Activated gamma-delta T cell treated with anti-CD3 and anti-CD28 coated beads, Interleukin-2, amount 50 U/mL, for 16 hours (primary cell): ENCODE measurements at places on chromosomes 5 and 9.
A peak's percentile ranks its signal among the peaks of the same experiment; 100 is the strongest.

DNA sequence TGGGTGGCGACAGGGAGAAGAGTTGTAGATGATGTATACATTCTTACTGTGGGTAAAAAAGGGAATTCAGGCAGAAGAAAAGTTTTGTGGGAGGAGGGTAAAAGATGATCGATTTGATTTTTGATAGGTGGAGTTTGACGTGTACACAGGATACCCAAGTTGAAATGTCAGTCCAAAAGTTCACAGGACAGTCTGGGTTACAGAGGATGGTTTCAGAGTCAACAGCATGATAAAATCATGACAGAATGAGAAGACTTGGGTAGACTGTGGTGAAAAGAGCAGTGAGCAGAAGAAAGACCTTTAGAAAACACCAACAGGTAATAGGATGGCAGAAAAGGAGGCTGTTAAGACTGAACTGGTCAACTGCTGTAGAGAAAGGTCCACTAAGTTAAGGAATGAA, 72.2 kb upstream of the FRRS1L start:
- DNase-seq, result no peak

- no peak for DNase-seq
Observed at GRCh38 chr5:173287086-173287485, 41.1 kb downstream of the STC2 start.

DNA sequence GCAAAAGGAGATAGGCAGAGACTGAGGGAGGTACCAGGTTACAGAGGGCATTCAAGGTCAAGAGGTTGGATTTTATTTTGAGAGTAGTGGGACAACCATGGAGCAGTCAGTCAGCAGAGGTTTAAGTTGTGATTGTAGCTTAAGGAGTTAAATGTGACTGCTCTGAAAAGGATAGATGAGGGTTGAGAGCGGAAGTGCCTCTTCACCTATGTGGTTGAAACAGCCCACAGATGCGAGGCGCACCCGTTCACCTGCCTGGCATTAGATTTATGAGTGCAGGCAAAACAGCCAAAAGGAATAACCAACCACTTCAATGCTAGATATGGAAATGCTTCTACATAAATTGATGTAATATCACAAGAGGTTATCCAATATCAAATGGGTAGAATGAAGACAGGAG, 8.4 kb downstream of the ZNF474 start:
- no peak for DNase-seq

GRCh38 chr5:154005648-154006047, 33.1 kb downstream of the FAM114A2 start:
- DNase-seq, result no peak

DNA sequence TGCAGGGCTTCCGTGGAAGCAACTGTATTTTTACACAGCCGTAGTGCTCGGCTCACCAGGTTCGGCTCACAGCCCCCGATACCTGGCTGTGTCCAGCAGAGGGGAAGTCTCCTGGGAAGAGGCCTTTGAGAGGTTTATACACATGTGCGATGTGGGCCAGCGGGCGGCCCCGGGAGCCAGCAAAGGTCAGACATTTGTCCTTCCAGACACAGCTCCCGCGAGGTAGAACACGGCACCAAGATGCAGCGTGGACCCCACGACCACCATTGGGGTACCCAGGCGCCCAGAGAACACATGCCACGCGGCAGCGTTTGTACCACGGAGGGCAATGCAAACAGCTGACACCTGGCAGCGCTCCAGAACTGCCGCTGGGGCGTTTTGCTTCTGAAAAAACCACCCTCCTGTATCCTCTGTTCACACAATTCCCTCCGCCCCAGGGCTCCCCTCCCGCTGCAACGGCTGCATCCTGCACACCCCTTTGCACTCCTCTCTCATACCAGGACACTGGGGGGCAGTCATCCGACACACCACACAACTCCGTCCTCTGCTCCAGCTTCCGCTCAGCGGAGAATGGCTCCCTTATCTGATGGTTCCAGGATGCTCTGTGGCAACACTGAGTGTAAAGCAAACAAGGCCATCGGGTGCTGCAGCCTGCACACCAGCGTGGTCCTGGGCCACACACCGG, 235.3 kb downstream of the SYK start:
- DNase-seq, result peak; percentile 43

GRCh38 chr5:98605426-98605825, 168.0 kb upstream of the RGMB start:
- no peak for DNase-seq

DNA sequence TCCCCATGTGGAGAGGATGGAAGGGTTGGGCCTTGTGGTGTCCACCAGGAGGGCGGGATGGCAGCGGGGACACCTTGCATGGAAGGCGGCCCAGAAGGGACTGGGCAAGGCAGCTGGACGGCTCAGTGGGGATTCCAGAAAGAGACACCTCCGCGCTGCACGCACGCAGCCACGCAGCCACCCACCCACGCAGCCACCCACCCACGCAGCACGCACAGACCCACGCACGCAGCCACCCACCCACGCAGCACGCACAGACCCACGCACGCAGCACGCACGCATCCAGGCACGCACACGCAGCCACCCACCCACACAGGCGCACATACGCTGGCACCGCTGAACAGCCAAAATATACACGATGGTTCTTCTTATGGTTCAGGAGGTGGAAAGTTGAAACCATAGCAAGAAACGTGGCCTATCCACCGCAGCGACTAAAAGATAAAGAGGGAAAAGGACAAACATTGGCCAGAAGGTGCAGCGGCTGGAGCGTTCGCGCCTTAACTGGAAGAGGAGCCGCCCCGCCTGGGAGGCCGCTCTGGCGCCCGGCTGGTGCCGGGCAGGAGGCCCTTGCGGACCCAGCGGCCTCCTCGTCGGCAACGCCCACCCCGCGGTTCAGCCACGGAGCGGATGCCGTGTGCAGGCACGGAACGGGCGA, 22.2 kb upstream of the EXOC3 start:
- DNase-seq, result no peak

- DNase-seq, result no peak
Observed at GRCh38 chr9:19471737-19472648, 63.2 kb downstream of the ACER2 start.

- DNase-seq, result no peak
Observed at GRCh38 chr5:6692906-6693305, 20.3 kb upstream of the TENT4A start.

DNA sequence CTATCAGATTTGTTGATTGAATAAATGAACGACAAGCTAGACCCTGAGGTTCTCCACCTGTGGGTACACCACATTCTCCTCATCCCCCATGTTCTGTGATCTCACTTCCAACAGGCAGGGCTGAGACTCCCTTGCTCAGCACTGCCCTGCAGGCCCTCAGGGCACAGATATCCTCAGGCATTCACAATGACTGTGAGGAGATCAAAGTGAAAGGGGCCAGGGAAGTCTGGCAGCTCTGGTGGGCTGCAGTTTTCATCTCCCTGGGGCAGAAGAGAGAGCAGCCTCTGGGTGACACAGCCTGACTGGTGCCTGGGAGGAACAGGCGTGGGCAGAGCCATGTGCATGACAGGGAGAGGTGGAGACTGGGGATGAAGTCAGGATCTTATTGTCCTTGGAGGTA, 142.4 kb upstream of the C9orf72 start:
- no peak for DNase-seq

GRCh38 chr5:1392801-1393565, 48.1 kb upstream of the CLPTM1L start:
- no peak for DNase-seq

GRCh38 chr9:122477826-122478225, at the start of gene OR1J1:
OR1J1 (minus strand) TSS chr9:122477926; CDS start chr9:122477926, 0 bp downstream.
- DNase-seq, result no peak

GRCh38 chr9:99752417-99753109, 69.1 kb upstream of the NR4A3 start:
- DNase-seq, result no peak

DNA sequence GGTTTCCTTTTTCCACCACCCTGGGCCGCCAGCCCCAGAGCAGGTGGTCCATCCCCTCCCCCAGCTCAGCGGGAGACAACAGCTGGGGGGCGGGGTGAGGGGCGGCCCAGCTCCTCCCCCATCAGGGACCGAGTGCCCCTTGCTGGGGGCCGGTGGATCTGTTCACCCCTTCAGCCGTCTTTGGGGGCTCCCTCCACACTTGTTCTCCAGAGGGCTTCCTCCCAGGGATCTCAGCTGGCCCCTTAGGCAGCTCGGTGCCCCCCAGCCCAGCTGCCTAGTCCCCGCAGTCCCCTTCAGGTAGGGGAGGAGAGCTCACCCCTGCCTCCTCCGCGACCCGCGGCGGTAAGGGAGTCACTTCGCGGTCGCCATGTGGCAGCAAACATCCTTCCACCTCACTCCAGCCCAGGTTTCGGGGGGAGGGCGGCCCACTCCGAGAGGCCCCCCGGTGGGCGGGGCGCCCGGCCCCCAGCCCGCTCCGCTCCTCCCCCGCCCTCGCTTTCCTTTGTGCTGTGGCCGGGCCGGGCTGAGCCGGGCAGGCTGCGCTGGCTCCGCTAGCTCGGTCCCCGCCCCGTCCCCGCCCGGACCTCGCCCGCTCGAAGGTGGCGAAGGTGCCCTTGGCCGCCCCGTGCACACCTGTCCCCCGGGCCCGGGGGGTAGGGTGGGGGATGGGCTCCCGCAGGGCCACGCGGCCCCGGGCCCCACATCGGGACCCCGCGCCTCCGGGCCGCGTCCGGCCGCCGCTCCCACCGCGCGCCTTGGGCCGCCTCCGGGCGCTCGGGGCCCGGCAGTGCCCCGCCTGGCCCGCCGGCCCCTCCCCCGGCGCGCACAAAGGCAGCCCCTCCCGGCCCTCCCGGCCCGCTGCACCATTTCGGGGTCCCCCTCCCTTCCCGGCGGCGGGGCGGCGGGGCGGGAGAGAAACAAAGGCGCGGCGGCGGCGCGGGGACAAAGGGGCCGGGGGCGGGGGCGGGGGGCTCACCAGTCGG, 683 bp downstream of the DBN1 start:
- peak; percentile 71 for DNase-seq

- DNase-seq, result no peak
Observed at GRCh38 chr9:98706651-98707165, 2.0 kb downstream of the GABBR2 start.

DNA sequence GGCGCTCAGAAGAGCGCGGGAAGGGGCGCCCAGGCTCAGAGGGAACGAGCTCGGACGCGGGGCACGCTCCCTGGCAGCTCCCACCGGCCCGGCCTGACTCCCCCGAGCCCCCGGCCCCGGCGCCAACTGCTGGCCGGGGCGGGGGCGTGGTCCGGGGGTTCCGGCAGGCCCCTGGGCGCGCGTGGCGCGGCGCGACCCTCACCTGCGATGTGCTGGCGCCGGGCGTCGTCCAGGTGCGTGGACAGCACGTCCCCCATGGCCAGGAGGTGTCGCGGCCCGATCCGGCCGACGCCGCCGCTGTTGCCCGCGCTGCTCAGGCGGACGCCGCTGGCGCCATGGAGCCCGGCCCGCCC, 43.5 kb upstream of the STXBP1 start:
- no peak for DNase-seq

- DNase-seq, result no peak
Observed at GRCh38 chr5:81893961-81894360, 77.9 kb upstream of the ATG10 start.

DNA sequence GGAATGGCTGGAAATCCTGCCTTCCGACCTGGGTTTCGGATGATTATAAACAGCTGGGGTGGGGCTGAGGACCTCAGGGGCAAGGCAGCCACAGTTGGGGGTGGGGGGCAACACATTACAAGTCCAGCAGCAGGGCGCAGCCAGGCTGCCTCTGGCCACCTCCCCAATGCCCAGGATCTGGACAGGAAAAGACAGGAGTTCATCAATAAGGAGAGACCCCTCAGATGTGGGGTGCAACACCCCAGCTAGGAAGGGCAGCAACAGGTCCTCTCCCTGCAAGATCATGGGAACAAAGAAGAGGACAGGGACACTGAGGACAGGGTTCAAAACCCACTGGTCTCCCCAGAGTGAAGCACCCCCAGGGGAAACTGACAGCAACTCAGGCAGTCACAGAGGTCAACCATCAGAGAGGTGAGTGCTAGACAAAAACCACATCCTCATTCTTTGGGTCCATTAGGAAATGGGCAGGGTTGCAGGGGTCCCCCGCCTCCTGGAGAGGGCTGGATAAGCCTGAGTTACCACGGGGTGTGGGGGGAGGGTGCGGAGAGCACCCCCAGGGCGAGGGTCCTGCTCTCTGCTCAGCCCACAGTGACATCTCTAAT, 33.5 kb downstream of the SEMA4D start:
- no peak for DNase-seq

DNA sequence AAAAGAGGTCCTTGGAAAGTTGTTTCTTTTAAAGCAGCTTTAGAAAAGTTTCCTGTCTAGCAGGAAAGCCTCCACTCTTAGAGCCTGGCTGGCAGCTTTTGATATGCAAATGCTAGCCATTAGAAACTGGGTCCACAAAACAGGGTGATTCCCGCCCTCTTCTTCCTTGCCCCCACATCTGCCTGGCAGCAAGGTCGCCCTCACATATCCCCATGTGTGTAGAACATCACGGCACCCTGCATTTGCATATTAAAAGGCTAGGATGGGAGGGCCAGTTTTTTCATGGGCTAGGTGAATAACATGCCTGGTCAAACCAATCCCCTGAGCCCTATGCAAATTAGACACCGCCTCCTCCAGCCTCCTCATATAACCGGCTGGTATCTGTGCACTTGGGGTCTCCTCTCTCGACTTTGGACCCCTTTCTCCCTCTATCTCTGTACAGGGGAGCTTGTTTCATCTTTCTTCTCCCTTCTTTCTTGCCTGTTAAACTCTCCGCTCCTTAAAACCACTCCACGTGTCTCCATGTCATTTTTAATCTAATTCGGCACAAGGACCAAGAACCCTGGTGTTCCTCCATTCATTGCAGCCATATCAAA, 426.8 kb upstream of the CTNND2 start:
- no peak for DNase-seq

GRCh38 chr9:115498303-115498702, 380.3 kb upstream of the TNC start:
- no peak for DNase-seq

- no peak for DNase-seq
Observed at GRCh38 chr5:42760426-42760825, 3.8 kb downstream of the CCDC152 start.

GRCh38 chr9:82621447-82621846, 441.5 kb downstream of the RASEF start:
- DNase-seq, result no peak
